Omental fat pad (tissue), 4 donors: ENCODE measurements at places on chromosomes 3 and 15. TPM values are rescaled to one million over a fixed set of nuclear protein-coding genes. Genes with fewer than 3 reads are reported as not detected.

Gene CTXN2
- total RNA-seq = not detected

Gene FAM162A
- 16.8 TPM for total RNA-seq

DNA sequence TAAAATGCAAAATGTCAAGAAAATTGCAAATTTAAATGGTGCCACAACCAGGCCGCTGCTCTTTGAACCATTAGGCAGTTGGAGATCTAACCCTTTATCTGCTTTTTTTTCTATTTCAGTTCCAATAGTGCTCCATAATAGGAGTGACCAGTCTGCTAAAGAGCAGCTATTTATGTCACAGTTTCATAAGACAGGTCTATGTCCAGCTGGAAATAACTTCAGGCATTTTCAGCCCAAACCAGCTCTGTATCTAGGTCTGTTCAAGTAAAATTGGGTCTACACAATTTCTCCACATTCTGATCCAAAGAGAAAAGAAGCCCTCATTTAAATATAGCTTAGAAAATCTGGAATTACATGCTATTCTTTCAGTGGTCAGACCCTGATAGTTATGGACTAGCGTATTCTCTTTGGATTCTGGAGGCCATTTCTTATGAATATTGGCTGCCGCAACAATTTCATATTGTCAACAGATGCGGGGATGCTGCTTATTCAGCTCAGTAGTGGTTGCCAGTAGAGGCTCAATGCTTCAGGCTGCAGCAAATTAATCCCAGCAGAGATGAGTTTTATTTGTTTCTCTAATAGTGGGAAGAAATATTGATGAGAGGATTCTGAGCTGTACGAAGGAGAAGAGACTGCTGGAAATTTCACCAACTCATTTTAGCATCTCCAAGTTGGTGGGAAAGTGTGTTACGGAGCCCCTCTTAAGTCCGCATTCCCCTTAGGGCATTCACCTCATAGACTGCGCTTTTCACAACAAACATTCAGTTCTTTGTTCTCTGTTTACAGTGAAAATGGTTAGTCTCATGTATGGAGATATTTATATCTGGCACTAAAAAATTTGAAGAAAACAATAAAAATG, 887.0 kb downstream of the ROBO1 start:
- DNase-seq = no peak

Gene DPPA4
- total RNA-seq = not detected

GRCh38 chr3:21551019-21551418, 200.0 kb downstream of the ZNF385D start:
- DNase-seq = no peak

GRCh38 chr3:184485906-184486305, 75.7 kb upstream of the EPHB3 start:
- DNase-seq = no peak

DNA sequence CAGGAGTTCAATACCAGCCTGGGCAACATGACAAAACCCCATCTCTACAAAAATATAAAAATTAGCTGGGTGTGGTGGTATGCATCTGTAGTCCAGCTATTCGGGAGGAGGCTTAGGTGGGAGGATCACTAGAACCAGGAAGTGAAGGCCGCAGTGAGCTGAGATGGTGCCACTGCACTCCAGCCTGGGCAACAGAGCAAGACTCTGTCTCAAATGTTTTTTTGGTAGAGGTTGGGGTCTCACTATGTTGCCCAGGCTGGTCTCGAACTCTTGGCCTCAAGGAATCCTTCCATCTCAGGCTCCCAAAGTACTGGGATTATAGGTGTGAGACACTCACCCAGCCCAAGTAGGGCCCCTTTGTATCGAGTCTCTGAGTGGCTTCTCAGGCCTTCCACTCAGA, 1.9 kb upstream of the IFRD2 start:
- DNase-seq = no peak

- DNase-seq = no peak
These were observed 108.7 kb upstream of the PHLDB2 start for GRCh38 chr3:111750278-111750884.

- no peak for DNase-seq
These were observed 57.6 kb upstream of the FXR1 start for GRCh38 chr3:180854887-180855286.

Gene FOXB1
- total RNA-seq = not detected

Gene FEZF2
- total RNA-seq = not detected

DNA sequence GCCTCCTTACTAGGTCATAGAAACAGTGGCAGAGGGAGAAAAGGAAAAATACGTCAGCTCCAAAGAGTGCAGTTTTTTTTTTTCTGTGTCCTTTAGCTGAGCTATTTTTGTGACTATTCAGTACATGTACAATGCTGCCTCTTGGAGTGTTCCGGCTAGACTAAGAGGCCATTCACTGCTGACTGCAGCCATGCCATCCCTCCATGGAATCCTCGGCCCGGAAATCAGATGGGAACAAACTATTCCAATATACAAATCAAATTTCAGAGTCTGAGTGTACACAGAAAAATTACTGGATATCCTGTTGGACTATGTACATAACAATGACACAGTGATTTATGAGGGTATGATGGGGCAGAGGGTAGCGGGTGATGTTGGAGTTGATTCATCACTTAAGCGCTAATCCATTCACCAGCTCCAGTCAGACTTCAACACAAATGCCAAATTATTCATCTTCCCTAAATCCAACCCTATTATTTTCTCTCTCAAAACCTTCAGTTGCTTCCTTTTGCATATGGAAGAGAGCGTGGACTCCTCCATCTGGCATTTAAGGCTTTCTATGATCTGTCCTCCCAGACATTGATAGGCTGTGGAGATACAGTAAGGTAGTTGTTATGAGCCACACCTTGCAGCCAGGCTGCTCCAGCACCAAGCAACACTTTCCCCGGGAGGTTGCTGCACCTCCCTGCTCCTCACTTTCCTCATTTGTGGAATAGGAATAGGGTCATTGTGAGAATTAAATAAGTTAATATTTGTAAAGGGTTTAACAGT, 109.1 kb downstream of the LPP start:
- DNase-seq = no peak

DNA sequence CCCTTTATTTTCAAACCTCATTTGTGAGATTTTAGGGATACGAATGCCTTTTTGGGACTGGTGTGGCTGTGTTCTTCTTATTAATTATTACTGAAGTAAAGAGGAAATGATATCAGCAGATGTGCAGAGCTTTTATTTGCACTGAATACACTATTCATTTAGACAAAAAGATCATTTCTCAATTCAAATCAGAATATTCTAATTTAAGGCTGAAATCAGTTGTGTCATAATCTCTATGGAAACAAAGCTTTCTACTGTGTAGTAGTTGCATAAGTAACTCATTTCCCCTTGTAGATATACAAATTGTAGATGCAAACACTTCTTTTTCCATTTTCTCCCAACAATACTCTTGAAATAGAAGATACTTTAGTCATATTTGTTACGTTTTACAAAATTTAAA, 56.0 kb downstream of the PDE8A start:
- DNase-seq = no peak

DNA sequence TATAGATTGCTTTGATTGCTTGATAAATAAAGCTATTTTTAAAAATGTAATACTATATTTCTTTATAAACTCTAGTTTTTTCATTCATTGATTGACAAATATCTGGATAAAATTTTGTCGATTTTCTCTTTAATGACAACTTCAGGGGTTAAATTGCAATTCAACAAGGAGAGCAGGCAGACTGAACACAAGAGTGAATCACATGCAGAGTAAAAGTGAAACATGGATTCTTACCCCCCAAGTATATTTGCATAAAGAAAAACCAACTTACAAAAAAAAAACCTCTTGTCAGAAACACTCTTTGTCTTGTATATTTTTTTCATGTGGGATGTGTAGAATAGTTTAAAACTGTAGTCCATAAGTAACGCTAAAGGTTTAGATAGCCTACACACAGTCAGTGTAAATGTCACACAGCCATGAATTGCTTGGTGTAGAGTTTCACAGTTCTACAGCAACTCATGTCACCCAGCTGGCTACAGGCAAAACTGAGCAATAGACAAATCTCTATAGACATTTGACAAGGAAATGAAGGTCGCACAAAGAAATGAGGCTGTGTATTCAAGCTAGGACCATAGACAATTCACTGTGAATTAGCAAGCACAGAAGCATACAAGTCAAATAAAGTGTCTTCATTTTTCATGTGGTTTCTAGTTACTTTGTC, 141.6 kb downstream of the THRB start:
- DNase-seq = no peak
